RKO (cell line): ENCODE measurements at places on chromosomes 12 and 14.

DNA sequence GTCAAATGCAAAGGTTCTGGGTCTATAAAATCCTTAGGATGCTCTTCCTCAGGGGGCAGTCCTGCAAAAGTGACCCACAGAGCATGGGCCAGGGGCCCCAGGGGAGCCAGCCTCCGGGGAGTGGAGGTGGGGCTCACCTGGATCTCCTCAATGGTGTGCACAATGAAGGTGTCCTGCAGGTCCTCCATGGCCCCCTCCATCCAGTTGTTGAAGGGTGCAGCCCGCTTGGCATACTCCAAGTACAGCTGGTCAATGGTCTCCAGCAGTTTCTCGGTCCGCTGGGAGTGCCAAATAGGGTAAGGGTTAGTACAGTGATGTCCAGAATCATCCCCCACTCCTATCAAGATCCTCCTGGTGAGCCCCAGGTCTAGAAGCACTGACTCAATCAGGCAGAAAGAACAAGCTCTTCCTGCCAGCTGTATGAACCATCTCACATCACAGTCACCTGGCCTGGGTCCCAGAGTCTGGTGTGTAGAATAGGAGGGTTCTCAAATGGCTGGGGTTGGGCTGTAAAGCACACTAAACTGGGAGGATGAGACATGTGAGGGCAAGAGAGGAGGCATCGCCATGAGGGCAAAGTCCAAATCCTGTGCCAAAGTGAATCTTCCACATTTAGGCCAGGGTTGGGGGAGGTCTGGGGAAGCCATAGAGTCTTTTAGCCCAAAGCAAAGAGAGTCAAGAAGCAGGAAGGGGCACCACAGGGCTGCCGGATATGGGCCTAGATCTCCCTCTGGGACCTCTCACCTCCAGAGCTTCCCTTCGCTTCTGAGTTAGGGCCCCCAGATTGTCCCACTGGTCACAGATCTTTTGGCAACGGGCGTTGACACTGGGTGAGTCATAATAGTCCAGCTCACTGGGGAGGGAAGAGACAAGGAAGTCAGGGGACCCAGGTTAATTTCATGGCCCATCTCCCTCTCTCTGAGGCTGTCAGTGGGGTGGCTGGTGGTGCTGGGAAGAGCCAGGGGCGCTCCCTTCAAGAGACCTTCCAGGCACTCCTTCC is 91.5 kb upstream of the ZFP36L1 start:
- DNase-seq: peak; percentile 61

- peak; percentile 7 for DNase-seq
Measured at GRCh38 chr12:127389923-127390322, 877.0 kb upstream of the TMEM132C start.

DNA sequence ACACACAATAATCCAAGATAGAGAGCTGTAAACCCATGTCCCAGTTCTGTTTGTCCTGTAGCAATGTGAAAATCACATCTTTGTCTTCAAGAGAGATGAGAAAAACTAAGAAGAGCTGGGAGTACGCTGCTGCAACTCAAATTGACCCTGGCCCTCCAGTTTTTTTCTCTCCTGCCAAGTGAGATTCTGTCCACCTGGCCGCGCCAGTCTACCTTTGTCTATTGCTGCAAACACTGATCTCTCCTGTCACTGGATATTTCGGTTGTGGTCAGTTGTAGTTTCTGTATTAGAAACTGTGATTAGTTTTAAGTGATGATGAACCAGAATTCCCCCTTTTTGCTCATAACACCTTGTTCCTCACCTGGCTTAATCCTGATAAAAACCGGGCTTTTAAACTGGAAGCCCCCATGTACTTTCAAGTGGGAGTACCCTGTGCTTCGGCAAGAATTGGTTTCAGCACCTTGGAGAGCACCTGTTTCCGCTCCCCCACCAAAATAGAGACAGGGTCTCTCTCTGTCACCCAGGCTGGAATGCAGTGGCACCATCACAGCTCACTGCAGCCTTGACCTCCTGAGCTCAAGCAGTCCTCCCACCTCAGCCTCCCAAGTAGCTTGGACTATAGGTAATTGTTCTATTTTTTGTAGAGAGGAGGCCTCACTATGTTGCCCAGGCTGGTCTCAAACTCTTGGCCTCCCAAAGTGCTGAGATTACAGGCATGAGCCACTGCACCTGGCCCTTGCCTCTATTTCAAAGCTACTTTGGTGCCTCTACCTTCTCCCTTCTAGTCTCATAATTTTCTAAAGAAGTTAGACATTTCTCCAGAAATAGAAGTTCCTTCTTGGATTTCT is 156.8 kb downstream of the PHETA1 start:
- DNase-seq: no peak

- DNase-seq: no peak
Measured at GRCh38 chr14:90784621-90785270, 31.5 kb downstream of the TTC7B start.

DNA sequence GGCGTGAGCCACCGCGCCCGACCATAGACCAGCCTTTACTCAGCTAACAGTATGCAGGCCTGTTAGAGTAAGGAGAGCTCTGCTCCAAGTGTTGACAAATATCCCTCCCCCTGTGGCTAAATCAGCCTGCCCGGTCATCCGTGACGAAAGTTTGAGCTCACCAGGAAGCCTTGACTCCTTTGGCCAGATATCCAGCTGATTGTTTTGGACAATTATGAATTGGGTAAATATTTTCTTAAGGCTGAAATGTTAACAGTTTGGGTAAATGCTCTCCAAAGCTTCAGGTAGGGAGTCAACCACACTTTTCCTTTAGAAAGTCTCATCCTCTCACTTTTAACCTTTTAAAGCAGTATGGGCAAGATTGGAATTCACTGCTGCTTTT is 157.9 kb downstream of the PAWR start:
- no peak for DNase-seq

GRCh38 chr14:67646131-67646530 is 26.4 kb downstream of the ARG2 start:
- DNase-seq: no peak

DNA sequence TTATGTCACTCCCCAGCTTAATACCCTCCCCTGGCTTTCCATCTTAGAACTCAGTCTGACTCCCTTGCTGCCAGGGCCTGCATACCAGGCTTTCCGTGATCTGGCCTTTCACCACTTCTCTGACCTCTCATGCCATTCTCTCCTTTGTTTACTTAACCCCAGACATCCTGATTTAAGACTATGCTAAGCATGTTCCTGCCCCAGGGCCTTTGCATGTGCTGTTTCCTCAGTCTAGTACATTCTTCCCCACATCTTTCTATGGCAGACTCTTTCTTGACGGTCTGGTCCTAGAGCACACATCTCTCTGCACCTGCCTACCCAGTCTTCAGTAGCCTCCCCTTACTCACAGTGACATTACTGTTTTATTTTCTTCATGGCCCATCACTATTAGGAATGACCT is 42.2 kb downstream of the PLXNC1 start:
- DNase-seq: no peak

GRCh38 chr12:96886998-96887677 is 19.9 kb upstream of the NEDD1 start:
- DNase-seq: no peak

DNA sequence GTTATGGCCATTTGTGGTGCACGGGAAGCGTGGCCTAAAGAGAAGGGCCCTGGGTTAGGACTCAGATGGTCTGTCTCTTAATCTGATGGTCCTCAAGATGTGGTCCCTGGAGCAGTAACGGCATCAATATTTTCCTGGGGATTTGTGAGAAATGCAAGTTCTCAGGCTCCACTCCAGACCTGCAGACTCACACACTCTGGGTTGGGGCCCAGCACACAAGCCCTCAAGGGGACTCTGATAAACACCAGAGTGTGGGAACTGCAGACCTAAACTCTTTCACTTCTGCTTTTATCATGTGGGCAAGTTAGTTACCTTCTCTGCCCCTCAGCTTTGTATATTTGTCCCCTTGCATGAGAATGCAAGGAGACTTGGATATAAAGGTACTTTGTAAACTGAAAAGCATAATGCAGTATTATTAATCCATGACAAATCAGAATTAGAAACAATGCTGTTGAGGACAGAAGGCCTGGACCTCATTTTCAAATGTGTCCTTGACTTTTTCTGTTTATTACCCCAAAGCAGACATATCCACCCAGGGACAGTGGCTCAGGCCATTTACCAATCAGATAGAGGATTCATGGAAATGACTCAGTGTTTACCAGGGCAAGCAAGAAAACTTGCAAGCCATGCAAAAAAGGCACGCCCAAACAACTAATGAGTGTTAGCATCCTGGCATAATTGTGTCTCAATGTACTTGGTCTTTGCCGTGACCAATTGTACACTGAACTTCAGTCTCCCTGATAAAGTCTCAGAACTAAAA is 157.0 kb downstream of the ASCL1 start:
- DNase-seq: no peak

GRCh38 chr14:86237733-86238132 is 707.8 kb downstream of the FLRT2 start:
- DNase-seq: no peak

DNA sequence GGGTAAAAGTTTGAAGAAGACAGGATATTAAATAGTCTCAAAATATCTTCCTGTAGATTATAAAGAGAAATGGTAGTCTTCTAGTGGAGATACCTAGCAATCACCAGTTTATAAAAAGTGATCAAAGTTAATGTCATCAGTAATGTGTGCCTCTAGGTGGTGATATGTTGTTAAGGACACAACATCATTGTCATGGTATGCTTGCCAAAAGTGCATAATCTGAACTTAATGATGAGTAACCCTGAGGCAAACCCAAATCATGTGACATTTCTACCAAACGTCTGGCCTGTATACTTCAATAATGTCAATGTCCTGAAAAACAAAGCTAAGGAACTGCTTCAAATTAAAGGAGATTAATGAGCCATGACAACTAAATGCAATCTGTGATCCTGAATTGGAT is 214.7 kb downstream of the PHLDA1 start:
- peak; percentile 92 for DNase-seq

DNA sequence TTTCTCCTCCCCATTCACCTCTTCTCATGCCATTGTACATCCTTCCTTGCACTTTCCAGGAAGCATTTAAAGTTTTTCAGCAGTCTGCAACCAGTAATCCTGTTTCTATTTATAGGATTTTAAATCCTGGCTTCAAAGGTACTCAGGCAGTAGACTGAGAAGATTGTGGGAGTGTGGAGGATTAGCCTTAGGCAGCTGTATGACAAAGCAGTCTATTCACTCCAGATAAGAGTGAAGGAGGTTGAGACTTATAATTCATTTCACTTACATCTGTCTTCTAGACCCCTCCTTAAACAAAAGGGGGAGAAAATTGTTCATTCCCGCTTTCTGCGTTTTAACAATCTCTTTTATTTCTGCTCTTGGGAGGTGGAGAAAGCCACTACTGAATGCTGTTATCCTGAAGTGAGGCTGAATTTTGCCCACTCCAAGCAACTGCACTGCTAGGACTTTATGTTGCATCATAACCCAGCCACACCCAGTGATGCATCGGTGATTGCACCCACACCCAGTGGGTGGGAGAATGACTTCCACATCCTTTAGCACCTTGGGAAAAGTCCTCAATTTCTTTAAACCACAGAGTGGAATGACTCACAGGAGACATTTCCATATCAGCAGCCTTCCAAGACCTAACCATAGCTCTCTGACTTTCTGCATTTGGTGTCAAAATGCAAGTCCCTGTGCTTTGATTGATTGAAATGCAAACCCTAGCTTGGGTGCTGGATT is 382.5 kb upstream of the ATP2B1 start:
- DNase-seq: peak; percentile 93

GRCh38 chr12:27561535-27562350 is 37.7 kb downstream of the PPFIBP1 start:
- DNase-seq: no peak

GRCh38 chr12:131699434-131699833 is 11.5 kb upstream of the SFSWAP start:
- DNase-seq: peak; percentile 32

DNA sequence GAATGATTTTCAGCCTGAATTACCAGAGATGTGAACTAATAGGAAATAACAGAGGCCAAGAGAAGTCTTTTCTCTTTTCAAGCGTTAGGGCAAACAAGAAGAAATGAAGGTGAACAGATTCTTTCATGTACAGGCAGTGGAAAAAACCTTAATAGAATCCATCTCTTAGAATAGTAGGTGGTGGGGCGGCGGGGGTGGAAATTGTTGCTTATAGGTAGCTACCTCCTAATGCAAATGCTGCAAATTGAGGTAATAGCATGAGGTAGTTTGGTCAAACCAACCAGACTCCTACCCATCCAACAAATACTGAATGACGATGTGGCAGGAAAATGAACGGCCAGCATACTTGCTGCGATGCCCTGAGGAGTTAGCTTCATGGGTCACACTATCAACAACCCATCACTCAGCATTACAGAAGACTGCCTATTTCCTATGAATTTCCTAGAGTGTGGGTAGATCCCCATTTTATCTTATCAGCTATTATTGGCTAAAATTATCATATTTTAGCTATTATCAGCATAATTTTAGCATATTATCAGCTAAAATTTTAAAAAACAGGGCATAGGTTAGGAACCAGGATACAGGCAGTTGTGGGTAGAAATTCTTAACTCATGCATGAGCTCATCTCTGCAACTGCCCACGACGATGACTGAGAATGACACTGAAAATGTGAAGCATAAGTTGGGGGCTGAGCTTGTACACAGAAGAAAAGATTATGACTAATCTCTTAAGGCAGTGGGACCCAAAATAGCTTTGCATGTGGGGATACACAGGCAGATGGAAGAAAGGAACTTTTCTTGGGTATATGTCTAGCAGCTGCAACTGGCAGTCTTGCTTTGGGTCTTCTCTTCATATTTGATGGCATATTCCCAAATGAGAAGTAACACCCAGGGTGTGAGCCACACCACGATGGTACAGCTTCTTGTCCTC is 68.7 kb downstream of the NIN start:
- peak; percentile 68 for DNase-seq

GRCh38 chr12:98403936-98404335 is 111.5 kb upstream of the TMPO start:
- DNase-seq: no peak

DNA sequence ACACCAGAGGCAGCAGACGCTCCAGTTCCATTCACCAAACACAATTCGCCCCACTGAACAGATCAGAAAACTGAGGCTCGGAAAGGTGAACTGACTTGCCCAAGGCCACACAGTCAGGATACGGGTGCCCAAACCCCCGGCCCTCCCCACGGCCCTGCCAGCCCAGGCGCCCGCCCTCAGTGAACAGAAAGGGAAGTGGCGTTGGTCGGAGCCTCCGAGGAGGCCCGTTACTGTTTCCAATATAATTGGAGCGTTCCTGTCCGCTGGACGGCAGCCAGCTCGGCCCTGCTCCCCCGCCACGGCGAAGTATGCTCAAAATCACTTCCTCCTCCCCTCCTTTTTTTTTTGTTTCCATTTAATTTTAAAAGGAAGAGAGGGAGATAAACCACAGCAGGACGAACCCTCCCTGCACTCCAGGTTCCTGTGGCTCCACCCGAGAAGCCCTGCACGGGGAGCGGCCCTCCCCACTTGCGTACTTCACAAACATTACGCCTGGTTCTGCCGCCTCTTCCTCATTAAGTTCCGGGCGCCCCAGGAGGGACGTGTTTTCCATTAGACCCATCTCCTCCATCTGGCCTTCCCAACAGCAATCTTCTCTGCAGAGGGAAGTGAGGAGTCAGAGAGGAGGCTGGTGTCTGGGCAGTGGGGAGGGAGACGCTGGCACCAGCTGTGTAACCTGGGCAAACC is 61.1 kb downstream of the NCOR2 start:
- no peak for DNase-seq

DNA sequence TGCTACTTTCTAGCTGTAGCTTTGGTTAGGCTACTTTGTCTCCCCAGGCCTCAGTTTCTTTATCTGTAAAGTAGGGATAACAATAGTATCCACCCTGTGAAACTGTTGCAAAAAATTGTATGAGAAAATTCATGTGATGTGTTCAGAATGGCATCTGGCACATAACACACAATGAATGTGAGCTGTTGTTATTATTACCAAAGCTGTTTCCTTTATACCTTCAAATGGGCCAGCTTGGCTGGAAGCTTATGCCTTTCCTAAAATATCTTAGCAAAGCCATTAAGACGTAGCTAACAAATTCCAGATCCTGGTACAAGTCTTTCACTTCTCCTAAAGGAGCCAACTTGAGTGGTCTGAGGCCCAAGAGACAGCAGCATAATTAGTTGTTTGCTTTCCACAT is 25.2 kb upstream of the MANSC4 start:
- no peak for DNase-seq
